ENCODE measurements at places on chromosomes 7 and 10. TPM values are rescaled to one million over a fixed set of nuclear protein-coding genes. Genes with fewer than 3 reads are reported as not detected.

MMD2 gene
- total RNA-seq: not detected

PAX4 gene
- total RNA-seq: not detected

MINDY4 gene
- 1.4 TPM for total RNA-seq

SLC26A4 gene
- total RNA-seq: not detected

TMEM184A gene
- 0.55 TPM for total RNA-seq

CXCL12 gene
- 16.6 TPM for total RNA-seq

DNA sequence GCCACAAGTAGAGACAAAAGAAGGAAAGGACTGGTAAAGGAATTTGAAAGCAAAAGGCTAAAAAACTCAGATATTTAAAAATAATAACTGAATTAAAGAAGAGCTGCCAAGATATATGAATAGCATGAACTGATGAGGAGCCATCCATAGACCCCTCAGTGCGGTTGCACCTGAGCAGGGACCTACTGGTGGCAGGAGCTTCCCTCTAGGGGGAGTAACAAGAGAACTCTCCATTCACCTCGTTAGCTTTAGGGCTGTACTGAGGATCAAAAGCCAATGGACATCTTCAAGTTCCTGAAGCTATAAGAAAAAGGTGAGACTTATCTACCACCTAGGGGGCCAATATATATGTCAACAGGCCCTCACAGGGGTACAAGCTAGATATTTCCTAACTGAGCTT lies 27.8 kb upstream of the DOCK1 start:
- H3K27me3 ChIP-seq: peaks cover 4% of the 10 kb centered on the region
- H3K27ac ChIP-seq: no peak overlapping the region
- no peak for DNase-seq
- no peaks in the 10 kb centered on the region for H3K36me3 ChIP-seq
- H3K4me1 ChIP-seq: no peaks in the 10 kb centered on the region

DNA sequence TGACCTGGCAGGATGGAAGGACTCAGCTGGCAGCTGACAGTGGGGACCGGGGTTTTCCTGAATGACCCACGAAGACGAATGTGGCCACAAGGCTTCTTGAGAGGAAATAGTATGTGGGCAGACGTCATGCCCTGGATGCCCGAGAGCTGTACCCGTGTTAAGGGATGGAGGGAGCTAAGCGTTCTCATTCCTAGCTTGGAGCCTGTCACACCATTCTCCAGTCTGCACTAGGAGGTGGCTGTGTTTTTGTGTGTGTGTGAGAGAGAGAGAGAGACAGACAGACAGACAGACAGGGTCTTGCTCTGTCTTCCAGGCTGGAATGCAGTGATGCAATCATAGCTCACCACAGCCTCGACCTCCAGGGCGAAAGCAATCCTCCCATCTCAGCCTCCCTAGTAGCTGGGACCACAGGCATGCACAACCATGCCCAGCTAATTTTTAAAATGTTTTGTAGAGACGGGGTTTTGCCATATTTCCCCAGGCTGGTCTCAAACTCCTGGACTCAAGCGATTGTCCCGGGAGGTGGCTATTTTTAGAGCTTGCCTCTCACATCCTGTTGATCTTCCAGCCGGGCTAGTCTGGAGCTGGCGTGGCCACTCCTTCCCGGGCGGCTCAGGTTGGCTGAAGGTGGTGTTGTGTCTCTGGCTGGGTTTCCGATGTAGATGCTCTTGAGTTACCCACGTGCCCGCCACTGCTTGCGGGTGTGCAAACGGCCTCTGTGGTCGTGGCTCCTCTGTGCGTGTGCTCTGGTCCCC lies 2.1 kb downstream of the AMZ1 start:
- H3K27me3 ChIP-seq: peaks cover 34% of the 10 kb centered on the region
- peaks cover 5% of the 10 kb centered on the region for H3K4me1 ChIP-seq
- DNase-seq: no peak
- no peak overlapping the region for H3K27ac ChIP-seq
- H3K36me3 ChIP-seq: no peaks in the 10 kb centered on the region

- no peak overlapping the region for H3K4me3 ChIP-seq
- no peak for DNase-seq
- no peaks in the 10 kb centered on the region for H3K4me1 ChIP-seq
- no peaks in the 10 kb centered on the region for H3K27me3 ChIP-seq
- H3K36me3 ChIP-seq: no peaks in the 10 kb centered on the region
Observed at GRCh38 chr7:53531-53930, 138.8 kb upstream of the FAM20C start.

DNA sequence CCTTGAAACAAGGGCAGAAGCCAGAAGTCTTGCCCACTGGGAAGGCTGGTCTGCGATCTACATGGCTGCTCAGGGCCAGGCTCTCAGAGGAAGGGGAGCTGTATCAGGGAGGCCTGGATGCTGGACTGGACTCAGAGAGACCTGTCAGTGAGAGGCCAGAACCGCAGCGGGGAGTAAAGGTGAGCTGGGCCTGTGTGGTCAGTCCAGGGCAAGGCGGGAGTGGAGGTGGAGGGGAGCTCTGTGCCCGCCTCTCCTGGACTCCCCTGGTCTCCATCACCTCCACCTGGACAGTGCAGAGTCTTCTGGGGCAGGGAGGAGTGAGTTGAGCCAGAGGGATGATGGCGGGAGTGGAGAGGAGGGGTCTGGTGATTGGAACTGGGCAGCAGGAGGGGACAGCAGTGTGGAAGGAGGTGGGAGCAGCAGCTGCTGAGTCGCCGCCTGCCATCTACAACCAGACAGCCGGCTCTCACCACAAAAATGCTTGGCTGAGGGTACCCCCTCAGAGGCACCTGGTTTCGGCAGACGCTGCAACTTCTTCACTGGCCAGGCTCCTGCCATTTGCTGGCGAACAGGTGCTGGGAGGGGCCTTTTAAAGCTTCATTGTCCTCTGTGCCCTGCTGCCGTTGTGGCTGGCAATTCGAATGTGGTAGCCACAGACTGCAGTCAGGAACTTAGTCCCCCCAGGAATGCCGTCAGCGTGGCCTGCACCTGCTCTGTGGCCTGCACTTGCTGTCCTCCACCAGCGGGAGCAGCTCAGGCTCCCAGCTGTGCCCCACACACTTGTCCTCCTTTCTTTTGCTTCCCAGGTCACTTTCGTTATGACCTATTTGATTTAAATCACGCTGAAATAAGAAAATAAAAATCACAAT lies 3.5 kb downstream of the RASSF4 start:
- peaks cover 87% of the 10 kb centered on the region for H3K4me1 ChIP-seq
- DNase-seq: peak; percentile 88
- H3K4me3 ChIP-seq: peak overlapping the region; percentile 38

- H3K4me1 ChIP-seq: no peaks in the 10 kb centered on the region
- peak overlapping the region; percentile 63 for H3K27ac ChIP-seq
- H3K27me3 ChIP-seq: no peaks in the 10 kb centered on the region
- DNase-seq: peak; percentile 77
Observed at GRCh38 chr7:75888464-75889222, 9.8 kb downstream of the RHBDD2 start.
